ENCODE measurements at places on chromosomes 4 and X. TPM values are rescaled to one million over a fixed set of nuclear protein-coding genes. Genes with fewer than 3 reads are reported as not detected.
A peak's percentile ranks its signal among the peaks of the same experiment; 100 is the strongest.

DNA sequence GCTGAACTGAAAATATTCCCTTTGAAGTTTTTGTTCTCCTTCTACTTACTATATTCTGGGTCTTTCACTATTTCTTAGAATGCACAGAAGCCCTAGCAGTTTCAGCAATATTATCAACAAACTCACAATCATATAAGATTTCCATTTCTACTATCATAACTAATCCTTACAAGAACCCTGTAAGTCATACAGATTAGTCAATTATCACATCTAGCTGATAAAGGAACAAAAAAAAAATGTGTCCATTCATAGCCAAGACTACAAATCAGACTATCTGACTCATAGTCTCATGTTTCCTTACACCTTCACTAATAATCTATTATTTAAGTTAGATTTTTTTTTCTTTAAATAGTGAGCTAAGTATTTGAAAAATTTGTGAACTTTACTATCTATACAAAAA, 72.5 kb downstream of the LRBA start:
- no peak overlapping the region for H3K27ac ChIP-seq

TMEM156 gene
- 1.1 TPM for polyA plus RNA-seq

GRCh38 chr4:121555315-121556107, 141.3 kb downstream of the ANXA5 start:
- no peaks in the 10 kb centered on the region for H3K36me3 ChIP-seq
- no peak overlapping the region for H3K27ac ChIP-seq
- no peaks in the 10 kb centered on the region for H3K4me1 ChIP-seq
- H3K27me3 ChIP-seq: no peaks in the 10 kb centered on the region
- H3K4me3 ChIP-seq: no peak overlapping the region

DNA sequence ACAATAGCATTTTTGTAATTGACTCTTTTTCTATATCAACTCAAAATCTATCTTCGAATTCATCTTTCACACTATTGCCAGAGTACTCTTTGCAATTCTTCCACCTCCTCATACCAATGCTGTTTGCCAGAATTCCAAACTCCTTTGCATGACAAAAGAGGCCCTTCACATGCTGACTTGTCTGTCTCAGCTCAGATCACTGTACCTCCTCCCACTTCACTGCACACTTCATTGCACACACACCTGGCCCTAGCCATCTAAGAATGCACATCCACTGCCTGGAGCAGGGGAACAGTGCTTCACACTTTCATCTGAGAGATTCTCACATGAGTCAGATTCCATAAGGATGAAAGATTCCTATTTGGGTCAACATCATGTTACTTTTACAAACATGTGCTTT, 56.5 kb downstream of the PRDM5 start:
- H3K27me3 ChIP-seq: no peaks in the 10 kb centered on the region
- no peak overlapping the region for H3K4me3 ChIP-seq
- peaks cover 7% of the 10 kb centered on the region for H3K4me1 ChIP-seq
- no peak overlapping the region for H3K27ac ChIP-seq
- DNase-seq: no peak

ASIC5 gene
- not detected for polyA plus RNA-seq

DNA sequence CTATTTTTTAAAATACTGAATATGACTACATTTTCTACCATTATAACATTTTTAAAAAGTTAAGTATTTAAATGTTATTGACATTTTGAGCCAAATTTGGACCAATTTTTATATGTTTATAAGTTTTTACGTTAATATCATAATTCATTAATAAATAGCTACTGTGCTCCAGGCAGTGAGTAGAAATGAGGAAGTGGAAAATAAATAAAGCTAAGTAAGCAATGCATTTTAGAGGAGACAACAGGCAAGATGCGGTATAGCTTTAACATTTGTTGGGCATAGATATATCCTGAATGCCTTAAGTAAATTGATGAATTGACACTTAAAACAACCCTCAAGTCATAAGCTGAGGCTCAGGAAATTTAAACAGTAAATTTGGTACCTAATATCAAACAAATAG, 474.8 kb downstream of the PCDH10 start:
- no peaks in the 10 kb centered on the region for H3K27me3 ChIP-seq
- no peak overlapping the region for H3K27ac ChIP-seq
- H3K4me3 ChIP-seq: no peak overlapping the region
- no peaks in the 10 kb centered on the region for H3K36me3 ChIP-seq
- DNase-seq: no peak

DNA sequence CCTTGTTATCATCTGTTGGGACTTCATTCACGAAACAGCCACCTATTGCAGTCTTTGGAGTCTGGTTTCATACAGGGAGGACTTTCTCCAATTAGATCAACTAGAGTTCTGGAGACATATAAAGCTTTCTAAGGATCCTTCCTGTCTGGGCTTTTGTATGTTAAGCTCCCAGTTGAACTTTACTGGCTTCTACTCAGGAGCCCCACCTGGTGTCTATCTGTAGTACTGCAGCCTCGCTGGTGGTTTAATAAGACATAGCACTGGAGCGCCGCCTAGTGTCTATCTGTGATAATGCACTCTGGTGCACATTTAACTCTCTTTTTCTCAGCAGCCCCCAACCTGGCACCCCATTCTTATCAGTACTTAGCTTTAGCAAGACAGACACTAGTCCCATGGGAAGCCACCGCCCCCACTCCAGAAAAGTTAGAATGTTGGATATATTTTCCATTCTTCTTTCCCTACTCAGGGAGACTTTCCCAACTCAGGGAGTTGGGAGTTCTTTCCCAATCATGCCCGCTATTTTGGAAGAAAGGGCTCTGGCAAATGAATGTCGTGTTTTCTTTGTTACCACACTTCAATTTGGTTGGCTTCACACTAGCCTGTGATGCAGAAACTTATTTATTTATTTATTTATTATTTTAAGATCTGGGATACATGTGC, 36.9 kb upstream of the SYTL4 start:
- H3K36me3 ChIP-seq: no peaks in the 10 kb centered on the region
- no peaks in the 10 kb centered on the region for H3K4me1 ChIP-seq
- no peak overlapping the region for H3K27ac ChIP-seq

- no peaks in the 10 kb centered on the region for H3K36me3 ChIP-seq
- DNase-seq: no peak
Observed at GRCh38 chr4:80615099-80615498, 279.6 kb downstream of the CFAP299 start.

DRD5 gene
- not detected for polyA plus RNA-seq

DNA sequence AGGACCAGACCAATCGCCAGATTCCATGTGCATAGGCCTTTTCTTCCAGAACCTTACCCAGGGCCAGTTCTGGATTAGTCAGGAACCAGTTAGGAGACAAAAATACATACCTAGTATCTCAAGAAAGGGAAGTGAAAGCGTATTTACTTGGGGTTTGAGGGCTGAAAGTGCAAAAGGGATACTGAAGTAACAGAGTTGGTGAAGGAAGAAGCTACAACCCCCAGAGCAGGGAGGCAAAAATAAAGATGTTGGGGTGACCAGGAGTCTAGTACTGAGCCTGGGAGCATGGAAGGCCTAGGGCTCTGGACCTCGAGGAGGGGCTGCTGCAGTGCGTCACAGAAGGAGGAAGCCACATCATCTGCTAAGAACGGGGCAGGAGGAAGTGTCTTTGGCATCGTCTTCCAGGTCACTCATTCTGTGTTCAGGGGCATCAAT, 38.3 kb downstream of the TKTL1 start:
- peak overlapping the region; percentile 78 for H3K27ac ChIP-seq
- peaks cover 23% of the 10 kb centered on the region for H3K4me1 ChIP-seq
- DNase-seq: peak; percentile 45
- no peaks in the 10 kb centered on the region for H3K27me3 ChIP-seq
- no peaks in the 10 kb centered on the region for H3K36me3 ChIP-seq

VSIG4 gene
- 25.1 TPM for polyA plus RNA-seq

GRCh38 chr4:28250646-28251045, 1390.0 kb downstream of the STIM2 start:
- H3K4me3 ChIP-seq: no peak overlapping the region
- DNase-seq: no peak
- no peaks in the 10 kb centered on the region for H3K27me3 ChIP-seq
- no peak overlapping the region for H3K27ac ChIP-seq
- no peaks in the 10 kb centered on the region for H3K4me1 ChIP-seq
- no peaks in the 10 kb centered on the region for H3K36me3 ChIP-seq

GRCh38 chr4:8245884-8246833, 23.4 kb upstream of the HTRA3 start:
- peaks cover 3% of the 10 kb centered on the region for H3K4me1 ChIP-seq
- H3K4me3 ChIP-seq: no peak overlapping the region
- H3K27me3 ChIP-seq: no peaks in the 10 kb centered on the region
- no peak for DNase-seq

CFI gene
- not detected for polyA plus RNA-seq

GRCh38 chr4:177907736-177908424, 465.6 kb upstream of the AGA start:
- no peak overlapping the region for H3K4me3 ChIP-seq
- DNase-seq: no peak
- H3K36me3 ChIP-seq: no peaks in the 10 kb centered on the region
- no peaks in the 10 kb centered on the region for H3K4me1 ChIP-seq
- H3K27ac ChIP-seq: no peak overlapping the region

- peak overlapping the region; percentile 97 for H3K4me3 ChIP-seq
- no peaks in the 10 kb centered on the region for H3K36me3 ChIP-seq
- no peak for DNase-seq
Observed at GRCh38 chr4:18020145-18020670, 1.3 kb downstream of the LCORL start.

DNA sequence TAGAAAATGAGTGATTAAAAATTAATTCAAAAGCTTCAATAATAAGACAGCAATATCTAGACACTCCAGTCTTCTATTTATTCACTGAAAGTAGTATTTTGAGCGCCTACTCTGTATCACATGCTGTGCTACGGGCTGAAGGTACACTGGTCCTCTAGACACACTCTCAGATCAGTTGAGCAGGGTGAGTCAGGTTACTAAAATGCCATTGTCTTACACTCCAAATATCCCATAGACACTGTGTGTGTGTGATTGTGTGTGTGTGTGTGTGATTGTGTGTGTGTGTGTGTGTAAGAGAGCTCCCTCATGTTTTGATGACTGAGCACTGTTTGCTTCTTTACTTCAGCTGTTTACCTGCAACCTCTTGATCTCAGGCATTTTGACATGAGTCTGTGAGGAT, 342.8 kb upstream of the BOD1L1 start:
- H3K36me3 ChIP-seq: no peaks in the 10 kb centered on the region
- H3K27ac ChIP-seq: no peak overlapping the region
- H3K4me3 ChIP-seq: no peak overlapping the region
- no peak for DNase-seq
- H3K4me1 ChIP-seq: no peaks in the 10 kb centered on the region
- no peaks in the 10 kb centered on the region for H3K27me3 ChIP-seq

MSX1 gene
- not detected for polyA plus RNA-seq

- H3K27ac ChIP-seq: no peak overlapping the region
- no peaks in the 10 kb centered on the region for H3K27me3 ChIP-seq
- H3K36me3 ChIP-seq: no peaks in the 10 kb centered on the region
Observed at GRCh38 chr4:94403751-94404150, 48.0 kb upstream of the PDLIM5 start.

CITED1 gene
- polyA plus RNA-seq: 0.14 TPM

ADAMTS3 gene
- not detected for polyA plus RNA-seq

- DNase-seq: no peak
- H3K4me3 ChIP-seq: no peak overlapping the region
- no peaks in the 10 kb centered on the region for H3K27me3 ChIP-seq
- no peaks in the 10 kb centered on the region for H3K36me3 ChIP-seq
- H3K4me1 ChIP-seq: no peaks in the 10 kb centered on the region
Observed at GRCh38 chr4:160872491-160872890, 1291.3 kb downstream of the FSTL5 start.

DNA sequence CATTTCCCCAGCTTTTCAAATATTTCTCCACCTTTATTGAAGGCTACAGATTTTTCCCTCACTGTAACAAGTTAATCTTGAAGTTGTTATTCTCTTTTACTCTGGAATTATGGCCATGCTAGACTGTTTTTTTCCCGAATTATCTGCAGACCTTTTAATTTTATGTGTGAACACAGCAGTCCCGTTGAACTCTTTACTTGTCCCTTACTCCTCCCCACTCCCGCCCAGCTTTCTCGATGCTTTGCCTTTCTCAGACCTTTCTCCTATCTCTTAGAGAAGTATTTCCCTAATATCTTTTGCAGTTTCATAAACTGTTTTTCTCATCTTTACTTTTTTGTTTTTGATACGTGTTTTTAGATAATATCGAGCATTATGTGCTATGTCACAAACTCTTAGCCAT, 776 bp downstream of the CEP44 start:
- H3K27ac ChIP-seq: peak overlapping the region; percentile 100
- no peaks in the 10 kb centered on the region for H3K27me3 ChIP-seq
- peaks cover 4% of the 10 kb centered on the region for H3K36me3 ChIP-seq
- H3K4me3 ChIP-seq: peak overlapping the region; percentile 90

DNA sequence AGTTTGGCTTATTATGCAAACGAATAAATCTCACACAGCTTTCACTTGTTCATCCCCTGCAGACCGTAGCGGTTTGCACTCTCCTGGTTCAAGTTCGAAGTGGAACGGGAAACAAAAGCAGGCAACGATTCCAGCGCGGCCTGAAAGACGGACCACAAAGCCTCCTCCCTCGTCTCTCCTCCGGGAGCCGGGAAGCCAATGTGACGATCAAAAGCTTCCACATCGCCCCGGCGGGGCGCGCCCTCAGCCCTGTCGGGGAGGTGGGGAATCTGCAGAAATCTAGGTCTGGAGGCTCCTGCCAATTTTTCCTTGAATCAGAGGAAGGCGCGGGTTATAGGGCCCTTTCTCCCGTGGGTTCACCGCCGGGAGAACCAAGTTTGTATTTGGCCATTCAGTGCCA, 16.9 kb upstream of the ZIC3 start:
- DNase-seq: no peak
- H3K27ac ChIP-seq: no peak overlapping the region
- H3K4me1 ChIP-seq: no peaks in the 10 kb centered on the region
- no peak overlapping the region for H3K4me3 ChIP-seq
- peaks cover 75% of the 10 kb centered on the region for H3K27me3 ChIP-seq
- no peaks in the 10 kb centered on the region for H3K36me3 ChIP-seq

- DNase-seq: no peak
- H3K36me3 ChIP-seq: no peaks in the 10 kb centered on the region
- no peak overlapping the region for H3K4me3 ChIP-seq
- H3K27me3 ChIP-seq: no peaks in the 10 kb centered on the region
- no peaks in the 10 kb centered on the region for H3K4me1 ChIP-seq
Observed at GRCh38 chr4:180598281-180598680, 1644.9 kb upstream of the TENM3 start.

MAGEB2 gene
- not detected for polyA plus RNA-seq

MAGEC3 gene
- not detected for polyA plus RNA-seq

- H3K4me1 ChIP-seq: no peaks in the 10 kb centered on the region
- H3K27me3 ChIP-seq: no peaks in the 10 kb centered on the region
- H3K27ac ChIP-seq: no peak overlapping the region
Observed at GRCh38 chr4:1778642-1779392, 14.3 kb upstream of the FGFR3 start.

DNA sequence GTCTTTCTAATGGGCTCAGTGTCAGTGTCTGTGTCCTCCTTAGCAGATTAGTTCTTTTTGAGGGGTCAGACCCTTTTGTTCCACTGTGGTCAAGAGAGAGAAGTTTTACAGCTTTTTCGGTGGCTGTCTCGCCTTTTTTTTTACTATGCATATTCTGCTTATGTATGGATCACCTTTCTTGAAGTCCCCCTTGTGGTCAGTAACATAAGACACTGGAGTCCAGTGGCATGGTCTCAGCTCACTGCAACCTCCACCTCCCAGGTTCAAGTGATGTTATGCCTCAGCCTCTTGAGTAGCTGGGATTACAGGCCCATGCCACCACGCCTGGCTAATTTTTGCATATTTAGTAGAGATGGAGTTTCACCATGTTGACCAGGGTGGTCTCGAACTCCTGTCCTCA, 54.0 kb upstream of the PGRMC2 start:
- no peaks in the 10 kb centered on the region for H3K36me3 ChIP-seq
- no peak overlapping the region for H3K4me3 ChIP-seq
- no peaks in the 10 kb centered on the region for H3K27me3 ChIP-seq

- H3K27me3 ChIP-seq: no peaks in the 10 kb centered on the region
- no peaks in the 10 kb centered on the region for H3K36me3 ChIP-seq
- no peak overlapping the region for H3K27ac ChIP-seq
- no peaks in the 10 kb centered on the region for H3K4me1 ChIP-seq
Observed at GRCh38 chrX:16465081-16465876, 184.7 kb upstream of the S100G start.
